ENCODE measurements at places on chromosomes 2 and 18.

DNA sequence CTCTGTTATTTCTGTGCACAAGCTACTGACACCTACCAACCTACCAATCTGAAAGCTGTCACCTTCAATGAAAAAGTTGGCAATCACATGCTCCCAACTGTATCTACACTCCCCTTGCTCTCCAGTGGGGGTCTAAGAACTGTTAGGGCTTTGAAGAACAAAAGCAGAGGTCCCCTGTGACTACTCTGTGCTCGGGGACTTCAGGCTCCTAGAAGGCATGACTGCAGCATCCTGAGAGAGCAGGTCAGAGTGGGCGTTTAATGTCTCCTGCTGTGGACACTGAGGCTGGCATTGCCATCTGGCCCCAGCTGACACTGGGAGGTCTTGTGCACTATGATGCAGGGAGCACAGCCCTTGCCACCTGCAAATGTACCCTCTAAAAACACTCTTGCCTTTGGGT lies 93.3 kb downstream of the ACTR2 start:
- no peak for DNase-seq

DNA sequence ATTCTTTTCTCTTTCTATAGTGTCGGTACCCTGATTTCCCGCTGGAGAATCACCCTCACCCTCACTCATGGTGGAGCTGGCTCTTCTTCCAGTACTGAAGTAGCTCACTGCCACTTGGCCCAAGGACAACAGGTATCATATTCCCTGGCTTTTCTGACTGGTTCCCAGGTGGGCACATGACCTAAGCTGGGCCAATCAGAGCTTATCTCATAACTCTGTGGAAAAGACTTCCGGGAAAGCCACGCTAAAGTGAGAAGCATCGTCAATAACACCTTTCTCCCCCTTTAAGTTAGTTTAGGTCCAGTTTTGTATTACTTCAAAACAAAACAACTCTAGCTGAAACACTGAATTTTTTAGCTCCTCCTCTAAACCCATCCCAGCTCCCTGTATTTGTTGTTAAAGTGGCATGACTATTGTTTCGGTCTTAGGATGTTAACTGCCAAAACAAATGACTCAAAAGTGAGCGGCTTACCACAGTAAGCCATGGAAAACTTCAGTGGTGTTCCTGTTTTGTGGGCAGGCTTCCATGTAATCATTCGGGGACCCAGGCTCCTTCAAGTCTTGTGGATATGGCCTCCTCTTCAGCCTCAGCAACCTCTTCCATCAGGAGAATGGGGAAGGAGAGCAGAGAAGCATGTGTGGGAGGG lies 137.4 kb upstream of the DLX2 start:
- DNase-seq: no peak

DNA sequence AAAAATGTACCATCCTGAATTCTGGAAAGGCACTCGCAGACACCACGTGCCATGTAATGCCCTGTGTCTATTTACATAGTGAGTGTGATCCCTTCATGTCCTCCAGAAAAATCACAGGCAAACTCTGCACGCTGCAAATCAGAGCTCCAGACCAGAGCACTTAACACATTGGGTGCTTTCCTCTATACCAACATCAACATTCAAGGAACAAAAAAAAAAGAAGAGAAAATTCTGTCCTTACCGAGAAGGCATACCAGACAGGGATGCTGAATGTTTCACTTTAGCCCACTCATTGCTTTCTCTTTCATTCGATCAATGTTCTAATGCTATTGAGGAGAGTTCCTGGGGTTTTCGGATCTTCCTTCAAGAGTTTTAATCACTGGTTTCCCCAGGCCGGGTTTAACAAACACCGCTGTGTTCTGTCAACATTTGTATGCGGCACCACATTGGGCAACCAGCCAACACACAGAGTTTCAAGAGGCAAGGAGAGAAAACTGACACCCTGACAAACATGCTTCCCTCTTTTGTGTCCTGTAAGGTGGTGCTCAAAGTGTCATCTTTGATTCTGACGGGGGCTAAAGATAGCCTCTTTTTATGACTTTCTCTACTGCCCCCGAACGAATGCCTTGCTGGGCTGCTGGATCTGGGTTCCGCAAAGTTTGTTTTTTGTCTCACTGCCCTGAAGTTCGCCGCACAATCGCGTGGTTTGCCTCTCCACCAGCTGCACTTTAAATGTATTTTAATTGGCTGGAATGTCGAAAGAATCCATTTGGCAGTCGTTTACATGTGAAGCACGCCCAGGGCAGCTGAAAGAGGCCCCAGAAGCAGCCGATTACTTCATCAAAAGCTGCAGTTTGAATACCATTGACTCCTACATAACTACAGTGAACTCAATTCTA lies 106.4 kb upstream of the NCKAP5 start:
- DNase-seq: peak; percentile 17

DNA sequence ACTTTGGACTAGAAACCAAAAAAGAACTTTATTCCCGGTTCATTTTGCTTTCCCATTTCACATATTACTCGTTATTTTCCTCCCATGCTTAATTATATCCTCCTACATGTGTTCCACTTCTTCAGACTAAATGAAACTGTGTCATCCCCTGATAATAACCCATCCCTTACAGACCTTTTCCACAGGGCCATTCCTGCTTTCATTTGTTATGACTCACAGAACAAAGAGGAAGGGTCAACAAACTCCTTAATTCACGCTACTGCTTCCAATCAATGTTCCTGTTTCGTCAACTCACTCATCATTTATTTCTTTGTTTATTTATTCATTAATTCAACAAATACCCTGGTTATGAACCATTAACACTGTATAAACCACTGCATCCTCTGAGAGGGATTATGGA lies 104.5 kb downstream of the ZEB2 start:
- DNase-seq: no peak
